ENCODE measurements at places on chromosomes 2 and 18.
A peak's percentile ranks its signal among the peaks of the same experiment; 100 is the strongest.

GRCh38 chr2:183229386-183229785 lies 105.1 kb downstream of the NUP35 start:
- no peak for DNase-seq

DNA sequence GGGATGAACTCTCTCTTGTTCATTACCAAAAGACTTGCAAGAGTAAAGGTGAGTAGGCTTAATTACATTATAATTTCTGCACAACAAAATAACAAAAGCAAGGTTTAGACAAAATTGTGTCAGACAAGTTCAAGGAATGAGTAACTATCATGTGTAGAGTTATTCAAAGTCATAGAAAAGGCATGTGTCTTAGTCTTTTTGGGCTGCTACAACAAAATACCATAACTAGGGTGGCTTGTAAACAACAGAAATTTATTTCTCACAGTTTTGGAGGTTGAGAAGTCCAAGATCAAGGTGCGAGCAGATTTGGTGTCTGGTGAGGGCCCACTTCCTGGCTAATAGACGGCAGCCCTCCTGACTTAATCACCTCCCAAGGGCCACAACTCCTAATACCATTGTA lies 37.6 kb downstream of the IL1R2 start:
- DNase-seq, result no peak

DNA sequence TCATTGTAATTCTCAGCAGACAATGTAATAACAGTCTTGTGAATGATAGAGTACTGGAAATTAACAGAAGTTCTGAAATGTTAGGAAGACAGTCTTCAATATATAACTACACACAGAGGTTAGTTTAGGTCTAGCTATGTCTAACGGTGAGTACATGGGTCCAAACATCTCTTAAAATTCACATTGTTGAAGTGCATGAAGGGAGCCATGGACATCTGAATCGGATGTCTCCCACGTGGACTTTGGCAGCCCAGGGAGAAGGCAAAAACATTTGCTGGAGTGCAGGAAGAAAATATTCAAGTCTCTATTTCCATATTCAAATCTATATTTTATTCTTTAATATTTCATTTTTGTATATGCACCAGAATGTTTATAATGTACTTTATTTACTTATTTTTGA lies 34.8 kb downstream of the CACNB4 start:
- DNase-seq, result no peak

- no peak for DNase-seq
Measured at GRCh38 chr18:2197946-2198345, 373.4 kb downstream of the METTL4 start.

- DNase-seq, result no peak
Measured at GRCh38 chr2:235614176-235614860, 120.5 kb downstream of the AGAP1 start.

- DNase-seq, result peak; percentile 8
Measured at GRCh38 chr2:63488118-63488713, 100.1 kb downstream of the WDPCP start.
